ENCODE measurements at places on chromosomes 7 and 10. TPM values are rescaled to one million over a fixed set of nuclear protein-coding genes. Genes with fewer than 3 reads are reported as not detected.
A peak's percentile ranks its signal among the peaks of the same experiment; 100 is the strongest.

GRCh38 chr7:125084196-125084595 is 154.6 kb upstream of the POT1 start:
- H3K4me3 ChIP-seq = no peak overlapping the region
- DNase-seq = no peak
- no peak overlapping the region for H3K27ac ChIP-seq

GIMAP4 gene
- not detected for total RNA-seq

NUTM2B gene
- 1.4 TPM for total RNA-seq

GRCh38 chr10:72334825-72335393 is 19.8 kb downstream of the DNAJB12 start:
- no peak for DNase-seq
- peaks cover 15% of the 10 kb centered on the region for H3K4me1 ChIP-seq

DNA sequence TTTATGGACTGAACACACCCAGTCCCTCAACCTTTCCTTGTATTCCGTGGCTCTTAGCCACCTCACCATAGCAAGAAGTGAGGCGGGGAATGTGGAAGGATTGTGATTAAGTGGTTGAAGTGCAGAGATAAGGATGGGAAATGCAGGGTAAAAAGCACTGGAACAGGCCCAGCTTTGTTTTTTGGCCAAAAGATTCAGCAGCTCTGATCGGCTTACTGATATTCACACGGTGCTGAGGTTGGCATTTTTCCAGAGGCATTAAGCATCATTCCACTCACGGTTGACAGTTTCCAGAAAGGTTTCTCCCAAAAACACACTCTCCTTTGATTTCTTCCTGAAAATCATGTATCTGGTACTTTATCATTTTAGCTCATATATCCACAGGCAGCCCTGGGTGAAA is 544.2 kb downstream of the CNTNAP2 start:
- no peaks in the 10 kb centered on the region for H3K27me3 ChIP-seq
- no peak for DNase-seq
- no peaks in the 10 kb centered on the region for H3K36me3 ChIP-seq
- H3K27ac ChIP-seq = no peak overlapping the region
- H3K4me1 ChIP-seq = peaks cover 8% of the 10 kb centered on the region

- no peak for DNase-seq
- peaks cover 24% of the 10 kb centered on the region for H3K4me1 ChIP-seq
- no peaks in the 10 kb centered on the region for H3K27me3 ChIP-seq
- H3K4me3 ChIP-seq = peak overlapping the region; percentile 75
- H3K27ac ChIP-seq = peak overlapping the region; percentile 18
Measured at GRCh38 chr10:70404787-70405036, 767 bp downstream of the EIF4EBP2 start.

DNA sequence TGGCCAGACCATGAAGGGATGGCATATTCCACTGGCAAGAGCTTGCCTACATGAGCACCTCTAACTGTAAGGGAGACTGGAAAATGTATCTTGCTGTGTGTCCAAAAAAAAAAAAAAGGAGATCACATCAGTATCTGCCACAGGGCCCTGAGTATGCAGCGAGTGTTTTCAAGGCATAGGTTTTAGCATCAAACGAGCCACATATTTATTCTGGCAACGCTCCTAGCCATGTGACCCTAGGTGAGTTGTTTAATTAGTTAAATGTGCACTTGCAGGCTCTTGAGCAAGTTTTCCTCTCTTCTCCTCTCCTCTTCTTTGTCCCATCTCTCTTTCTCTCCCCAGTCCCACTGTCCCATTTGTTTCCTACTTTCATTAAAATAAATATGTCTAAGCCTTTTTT is 428.7 kb upstream of the AKR1E2 start:
- H3K27me3 ChIP-seq = no peaks in the 10 kb centered on the region
- no peaks in the 10 kb centered on the region for H3K4me1 ChIP-seq
- H3K4me3 ChIP-seq = no peak overlapping the region

DIP2C gene
- total RNA-seq = 3.7 TPM

GRCh38 chr7:158458096-158458495 is 129.5 kb downstream of the PTPRN2 start:
- no peaks in the 10 kb centered on the region for H3K4me1 ChIP-seq
- H3K36me3 ChIP-seq = no peaks in the 10 kb centered on the region
- no peak for DNase-seq
- no peak overlapping the region for H3K27ac ChIP-seq
- no peak overlapping the region for H3K4me3 ChIP-seq
- H3K27me3 ChIP-seq = 0 out of 2 replicates have a peak, but pooled peaks cover 4% of the 10 kb centered on the region

DNA sequence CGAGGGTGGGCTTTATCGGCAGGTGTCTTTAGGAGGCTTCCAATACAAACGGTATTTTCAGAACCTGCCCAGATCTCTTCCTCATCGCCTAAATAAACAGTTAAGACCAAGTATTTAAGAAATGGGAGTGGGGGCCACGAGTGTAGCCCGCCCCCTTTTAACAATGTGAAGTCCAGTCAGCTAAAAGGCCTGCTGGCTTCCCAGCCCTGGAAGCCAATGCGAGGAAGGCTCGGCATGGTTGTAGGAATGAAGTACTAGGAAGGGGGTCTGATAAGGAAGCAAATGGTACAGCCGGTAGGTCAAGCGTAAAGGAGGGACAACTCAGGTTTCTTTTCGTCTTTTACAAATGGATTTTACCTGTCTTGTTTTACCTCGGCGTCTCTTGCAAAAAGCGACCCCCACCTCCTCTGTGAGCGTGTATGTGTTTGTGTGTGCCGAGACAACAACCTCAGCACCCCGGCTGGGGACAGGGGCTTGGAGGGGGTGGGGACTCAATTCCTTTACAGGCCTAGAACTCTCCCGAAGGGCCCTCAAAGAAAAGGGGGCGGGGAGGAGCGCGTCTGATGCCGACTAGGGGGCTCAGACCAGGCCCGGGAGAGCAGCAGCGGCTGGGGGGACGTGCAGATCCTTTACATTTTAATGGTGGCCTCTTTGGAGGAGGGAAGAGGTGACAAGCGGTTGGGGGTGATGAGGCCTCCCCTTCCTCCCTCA is 147.6 kb downstream of the GPR85 start:
- H3K4me3 ChIP-seq = peak overlapping the region; percentile 89
- no peak for DNase-seq
- H3K4me1 ChIP-seq = peaks cover 5% of the 10 kb centered on the region
- no peaks in the 10 kb centered on the region for H3K27me3 ChIP-seq

GRCh38 chr10:133372507-133372906 is 647 bp downstream of the ECHS1 start:
- peaks cover 3% of the 10 kb centered on the region for H3K4me1 ChIP-seq
- no peak overlapping the region for H3K27ac ChIP-seq
- no peaks in the 10 kb centered on the region for H3K27me3 ChIP-seq

- H3K27me3 ChIP-seq = peaks cover 57% of the 10 kb centered on the region
- no peaks in the 10 kb centered on the region for H3K36me3 ChIP-seq
- DNase-seq = no peak
- no peaks in the 10 kb centered on the region for H3K4me1 ChIP-seq
Measured at GRCh38 chr7:36984041-36984521, 259.8 kb upstream of the AOAH start.

GRCh38 chr7:14207138-14207537 is 217.7 kb upstream of the ETV1 start:
- H3K4me1 ChIP-seq = no peaks in the 10 kb centered on the region
- no peaks in the 10 kb centered on the region for H3K27me3 ChIP-seq
- DNase-seq = no peak
- H3K36me3 ChIP-seq = no peaks in the 10 kb centered on the region

DNA sequence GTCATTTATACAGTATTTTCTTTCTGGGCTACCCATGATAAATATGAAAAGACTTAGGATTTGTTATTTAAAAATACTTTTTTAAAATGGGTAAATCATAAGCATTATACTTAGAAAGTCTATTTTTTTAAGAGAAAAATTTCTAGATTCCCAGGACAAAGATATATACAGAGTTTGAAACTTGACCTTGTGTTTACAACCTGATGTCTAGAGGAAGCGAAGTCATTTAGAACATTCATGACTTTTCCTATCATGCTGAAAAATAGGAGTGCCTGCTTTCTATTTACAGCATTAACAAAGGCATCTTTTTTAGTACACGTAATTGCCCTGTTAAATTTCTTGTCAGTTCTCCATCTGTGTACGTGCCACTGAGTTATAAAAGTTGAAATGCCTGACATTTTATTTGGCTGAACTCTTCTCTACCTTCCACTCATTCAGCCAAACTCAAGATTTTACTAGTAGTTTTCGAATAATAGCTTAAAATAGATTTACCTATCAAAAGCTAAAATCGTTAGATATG is 23.0 kb downstream of the GNAT3 start:
- no peak for DNase-seq
- no peak overlapping the region for H3K4me3 ChIP-seq
- no peaks in the 10 kb centered on the region for H3K4me1 ChIP-seq
- no peaks in the 10 kb centered on the region for H3K27me3 ChIP-seq
- H3K27ac ChIP-seq = no peak overlapping the region

DNA sequence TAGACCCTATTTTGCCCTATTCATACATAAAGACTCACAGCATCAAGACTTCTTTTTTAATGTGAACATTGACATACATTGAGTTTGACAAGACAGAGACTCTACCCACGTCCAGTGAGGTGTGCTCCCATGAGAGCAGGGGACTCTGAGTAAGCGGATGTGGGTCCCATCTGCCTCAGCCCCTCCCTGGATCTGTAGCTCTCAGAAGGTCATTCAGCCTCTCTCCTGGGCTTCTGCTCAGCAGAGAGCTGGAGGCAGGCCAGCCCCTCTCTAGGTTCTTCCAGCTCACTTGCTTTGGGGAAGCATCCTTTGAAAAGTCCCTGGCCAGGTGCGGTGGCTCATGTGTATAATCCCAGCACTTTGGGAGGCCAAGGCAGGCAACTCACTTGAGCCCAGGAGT is 146.9 kb upstream of the ZMIZ1 start:
- peaks cover 37% of the 10 kb centered on the region for H3K4me1 ChIP-seq
- DNase-seq = no peak
- H3K36me3 ChIP-seq = no peaks in the 10 kb centered on the region
- H3K27ac ChIP-seq = no peak overlapping the region

GRCh38 chr10:13068071-13068470 is 31.9 kb upstream of the OPTN start:
- no peaks in the 10 kb centered on the region for H3K4me1 ChIP-seq
- no peaks in the 10 kb centered on the region for H3K27me3 ChIP-seq
- H3K27ac ChIP-seq = no peak overlapping the region
- H3K36me3 ChIP-seq = no peaks in the 10 kb centered on the region
- H3K4me3 ChIP-seq = no peak overlapping the region
- DNase-seq = no peak

PFKFB3 gene
- 19.5 TPM for total RNA-seq

CHRM2 gene
- total RNA-seq = not detected

ETV1 gene
- 20.6 TPM for total RNA-seq

DNA sequence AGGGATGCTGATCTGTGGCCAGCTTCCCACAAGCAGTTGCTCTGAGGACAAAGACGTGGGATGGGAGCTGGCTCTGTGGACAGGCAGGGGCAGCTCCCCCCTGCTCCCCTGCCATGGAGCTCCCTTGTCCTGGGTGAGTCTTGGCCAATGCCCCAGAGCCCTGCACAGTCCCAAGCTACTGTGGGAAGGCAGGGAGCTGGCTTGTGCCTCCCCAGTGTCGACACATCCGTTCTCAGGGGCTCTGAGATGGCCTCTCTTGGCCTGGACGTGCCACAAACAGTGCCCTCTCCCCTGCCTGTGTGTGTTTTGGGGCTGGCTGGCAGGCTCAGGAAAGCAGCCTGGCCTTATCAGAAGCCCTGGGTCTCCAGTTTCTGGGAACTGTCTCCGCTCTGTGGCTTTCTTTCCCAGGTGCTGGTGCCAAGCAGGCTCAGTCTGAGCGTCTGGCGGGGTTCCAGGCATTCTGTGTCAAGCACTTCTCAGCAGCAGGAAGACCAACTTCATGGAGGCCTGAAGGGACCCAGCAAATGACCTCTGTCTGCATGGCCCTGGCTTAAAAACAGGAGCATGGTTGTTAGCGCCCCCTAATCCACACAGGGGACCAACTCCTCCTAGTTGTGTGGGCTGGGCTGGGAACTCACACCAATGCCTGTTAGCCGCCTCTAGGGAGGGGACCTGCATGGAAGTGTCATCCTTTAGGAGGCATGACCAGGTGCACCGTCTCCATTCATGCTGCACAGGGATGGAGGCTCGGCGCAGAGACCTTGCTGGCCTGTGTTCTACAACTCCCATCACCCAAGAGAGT is 375.2 kb downstream of the RPS24 start:
- peaks cover 11% of the 10 kb centered on the region for H3K27me3 ChIP-seq
- H3K27ac ChIP-seq = no peak overlapping the region
- no peaks in the 10 kb centered on the region for H3K36me3 ChIP-seq
- H3K4me1 ChIP-seq = peaks cover 13% of the 10 kb centered on the region
- peak; percentile 61 for DNase-seq

- H3K4me1 ChIP-seq = peaks cover 50% of the 10 kb centered on the region
- no peak for DNase-seq
- H3K4me3 ChIP-seq = no peak overlapping the region
- H3K27ac ChIP-seq = no peak overlapping the region
Measured at GRCh38 chr10:52570490-52570889, 202.1 kb downstream of the MBL2 start.

GRCh38 chr10:60073781-60074656 is 167.7 kb upstream of the CCDC6 start:
- no peaks in the 10 kb centered on the region for H3K27me3 ChIP-seq
- no peak for DNase-seq
- no peak overlapping the region for H3K4me3 ChIP-seq
- H3K4me1 ChIP-seq = no peaks in the 10 kb centered on the region
- no peak overlapping the region for H3K27ac ChIP-seq

GRCh38 chr10:21904930-21905329 is 98.6 kb downstream of the DNAJC1 start:
- H3K36me3 ChIP-seq = peaks cover 4% of the 10 kb centered on the region
- H3K27me3 ChIP-seq = no peaks in the 10 kb centered on the region
- no peaks in the 10 kb centered on the region for H3K4me1 ChIP-seq
- no peak for DNase-seq
- no peak overlapping the region for H3K4me3 ChIP-seq

GRCh38 chr7:155189590-155189989 is 108.1 kb upstream of the INSIG1 start:
- H3K27me3 ChIP-seq = no peaks in the 10 kb centered on the region
- no peak overlapping the region for H3K27ac ChIP-seq

- H3K4me3 ChIP-seq = peak overlapping the region; percentile 14
- H3K36me3 ChIP-seq = no peaks in the 10 kb centered on the region
- no peaks in the 10 kb centered on the region for H3K27me3 ChIP-seq
Measured at GRCh38 chr10:50393784-50394467, 142.6 kb upstream of the ASAH2 start.

- H3K27me3 ChIP-seq = peaks cover 3% of the 10 kb centered on the region
- H3K4me3 ChIP-seq = no peak overlapping the region
- no peak for DNase-seq
Measured at GRCh38 chr7:114104035-114104434, 185.2 kb upstream of the PPP1R3A start.
